ENCODE measurements at places on chromosomes 1 and 21.

- DNase-seq: no peak
These were observed 18.5 kb upstream of the ADARB1 start for GRCh38 chr21:45055861-45056260.

GRCh38 chr1:60196026-60196425, 122.5 kb upstream of the C1orf87 start:
- DNase-seq: no peak

- no peak for DNase-seq
These were observed 2.2 kb upstream of the FHAD1 start for GRCh38 chr1:15244813-15245212.

- no peak for DNase-seq
These were observed 282.2 kb downstream of the ZNF648 start for GRCh38 chr1:181779343-181779742.

DNA sequence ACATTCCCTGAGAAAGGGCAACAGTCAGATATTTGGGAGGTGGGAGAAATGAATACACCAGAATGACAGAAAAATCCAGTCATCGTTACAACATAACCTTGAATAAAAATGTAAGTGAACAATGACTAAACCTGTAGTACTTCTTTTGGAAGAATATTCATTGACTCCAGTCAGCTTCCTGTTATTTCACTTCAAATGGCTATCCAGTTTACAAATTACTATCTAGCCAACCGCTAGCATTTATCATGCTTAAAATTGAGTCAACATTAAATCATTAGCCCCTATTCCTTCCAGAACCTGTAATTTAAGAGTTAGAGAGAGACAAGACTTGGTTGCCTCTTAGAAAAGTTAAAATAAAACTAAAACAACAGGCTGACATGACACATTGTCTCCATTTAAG, 33.6 kb downstream of the WLS start:
- DNase-seq: no peak

- DNase-seq: no peak
These were observed 35.7 kb upstream of the LIN9 start for GRCh38 chr1:226344441-226345259.

DNA sequence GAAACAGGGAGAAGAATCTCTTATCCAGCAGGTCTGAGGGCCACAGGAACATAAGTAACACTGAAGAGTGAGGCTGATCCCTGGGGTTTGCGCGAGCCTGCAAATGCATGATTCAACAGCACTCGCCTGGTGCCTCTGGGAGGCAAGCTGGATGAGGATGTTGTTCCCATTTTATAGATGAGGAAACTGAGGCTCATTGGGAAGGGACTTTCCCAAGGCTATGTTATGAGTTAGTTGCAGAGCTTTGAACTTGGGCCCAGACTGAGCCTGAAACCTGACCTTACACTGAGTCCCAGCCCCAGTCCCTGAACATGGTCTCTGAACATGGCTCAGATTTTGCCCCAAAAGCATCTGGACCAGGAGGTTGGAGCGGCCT, 27.7 kb upstream of the POU3F1 start:
- no peak for DNase-seq

DNA sequence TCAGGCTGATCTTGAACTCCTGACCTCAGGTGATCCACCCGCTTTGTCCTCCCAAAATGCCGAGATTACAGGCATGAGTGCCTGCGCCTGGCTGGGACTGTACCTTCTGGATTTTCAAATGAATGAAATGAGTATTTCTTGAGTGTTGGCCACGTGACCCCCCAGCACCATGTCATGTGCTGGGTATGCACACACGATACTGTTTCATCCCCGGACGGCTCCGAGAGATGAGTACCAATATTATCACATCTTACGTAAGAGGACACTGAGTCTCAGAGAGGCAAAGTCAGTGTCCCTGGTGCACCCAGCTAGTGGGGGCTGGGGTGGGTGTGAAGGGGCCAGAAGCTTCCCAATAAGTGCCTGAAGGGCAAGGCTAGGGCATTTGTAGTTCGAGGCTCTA, 780 bp upstream of the CROCC start:
- DNase-seq: no peak

GRCh38 chr21:42163511-42163863, 55.5 kb upstream of the ABCG1 start:
- no peak for DNase-seq

DNA sequence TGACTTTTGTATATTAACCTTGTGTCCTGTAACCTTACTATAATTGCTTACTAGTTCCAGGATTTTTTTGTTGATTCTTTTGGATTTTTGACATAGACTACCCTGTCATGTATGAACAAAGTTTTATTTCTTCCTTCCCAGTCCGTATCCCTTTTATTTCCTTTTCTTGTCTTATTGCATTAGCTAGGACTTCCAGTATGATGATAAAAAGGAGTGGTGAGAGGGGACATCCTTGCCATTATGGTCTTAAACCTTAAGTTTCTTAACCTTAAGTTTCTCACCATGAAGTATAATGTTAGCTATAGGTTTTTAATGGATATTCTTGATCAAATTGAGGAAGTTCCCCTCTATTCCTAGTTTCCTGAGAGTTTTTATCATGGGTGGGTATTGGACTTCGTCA, 24.5 kb upstream of the TBX19 start:
- no peak for DNase-seq

DNA sequence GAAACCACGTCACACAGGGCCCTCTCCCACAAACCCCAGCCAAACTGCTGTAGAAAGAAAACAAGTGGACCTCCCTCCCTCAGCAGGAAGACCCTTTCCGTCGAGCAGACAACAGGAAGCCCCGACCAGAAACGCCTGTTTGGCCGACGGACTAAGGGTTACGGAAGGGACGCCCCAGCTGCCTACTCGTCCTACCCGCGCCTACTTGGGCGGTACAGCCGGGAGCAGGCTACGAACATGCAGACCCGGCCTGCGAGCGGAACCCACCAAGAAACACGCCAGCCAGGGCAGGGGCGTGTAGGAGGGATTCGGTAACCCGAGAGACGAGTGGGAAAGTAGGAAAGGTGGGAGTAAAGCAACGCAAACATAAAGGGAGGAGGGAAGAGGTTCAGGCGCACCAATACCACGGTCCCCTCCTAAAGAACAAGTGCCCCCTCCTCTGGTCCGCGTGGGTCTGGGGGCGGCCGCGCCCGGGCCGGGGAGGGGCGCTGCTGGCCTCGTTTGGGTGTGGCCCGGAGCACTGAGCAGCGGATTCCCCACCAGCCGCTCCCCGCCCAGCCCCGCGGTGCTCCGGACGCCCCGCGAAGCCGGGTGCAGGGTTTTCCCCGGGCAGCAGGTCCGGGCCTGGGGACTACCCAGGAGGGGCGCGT, 450 bp downstream of the S100A10 start:
- DNase-seq: peak; percentile 66

DNA sequence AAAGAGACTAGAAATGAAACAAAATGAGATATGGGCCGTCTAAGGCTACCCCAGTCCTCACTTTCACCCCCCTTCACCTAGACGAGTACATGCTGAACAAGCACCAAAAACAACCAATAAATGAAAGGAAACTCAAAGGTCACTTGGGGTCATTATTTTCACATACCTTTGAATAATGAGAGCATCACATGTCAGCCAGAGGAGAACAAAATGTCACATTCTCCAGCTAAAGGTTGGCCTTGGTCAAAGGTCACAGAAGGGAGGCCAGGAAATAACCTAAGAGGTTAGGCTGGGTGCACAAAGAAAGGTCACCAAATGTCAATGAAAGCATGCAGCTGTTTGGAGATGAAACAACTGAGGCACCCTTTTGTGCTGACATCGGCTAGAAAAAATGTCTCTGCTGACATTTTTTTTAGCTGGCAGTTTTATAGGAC, 288.7 kb upstream of the USP25 start:
- no peak for DNase-seq

DNA sequence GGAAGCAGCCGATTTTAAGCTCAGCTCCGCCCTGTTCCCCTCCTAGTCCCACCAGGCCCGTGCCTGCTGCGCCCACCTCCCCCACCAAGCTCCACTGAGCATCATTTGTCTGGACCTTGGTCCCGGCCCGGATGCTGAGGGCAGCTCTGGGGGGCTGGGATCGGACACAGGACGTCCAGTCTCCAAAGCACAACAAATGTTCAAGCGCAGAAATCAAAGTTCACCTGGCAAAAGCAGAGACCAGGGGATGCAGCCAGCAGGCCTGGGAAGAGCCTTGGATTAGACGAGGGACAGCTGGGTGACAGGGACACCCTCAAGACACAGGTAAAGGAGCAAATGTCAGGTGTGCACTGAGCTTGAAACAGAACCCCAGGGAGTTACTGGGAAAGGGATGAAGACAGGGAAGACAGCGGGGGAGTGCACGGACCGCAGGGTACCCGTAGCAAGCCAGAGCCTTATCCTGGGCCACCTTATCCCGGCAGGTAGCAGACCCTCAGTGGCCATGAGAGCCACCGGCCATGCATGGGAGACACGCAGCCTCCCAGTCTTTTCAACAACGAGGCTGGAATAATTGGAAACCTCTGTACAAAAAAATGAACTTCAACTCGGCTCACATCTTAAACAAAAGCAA, 22.2 kb upstream of the TMEM52 start:
- no peak for DNase-seq

DNA sequence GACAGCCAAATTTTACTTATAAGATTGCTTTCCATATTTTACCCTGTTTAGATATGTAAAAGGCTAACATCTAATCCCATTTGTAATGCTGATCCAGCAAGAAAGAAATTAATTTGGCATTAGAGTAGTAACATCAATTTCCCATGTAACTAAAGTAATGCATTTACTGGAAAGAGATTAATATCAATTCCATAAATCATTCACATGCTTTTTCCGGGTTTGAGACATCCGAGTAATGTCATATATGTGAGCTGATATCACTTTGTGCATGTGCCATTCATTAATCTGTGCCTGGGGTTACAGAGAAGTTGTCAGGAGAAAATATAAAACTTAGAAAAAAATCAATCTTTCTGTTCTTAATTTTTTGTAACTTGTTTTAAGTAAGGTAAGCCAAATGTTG, 206.1 kb downstream of the AGBL4 start:
- DNase-seq: no peak

DNA sequence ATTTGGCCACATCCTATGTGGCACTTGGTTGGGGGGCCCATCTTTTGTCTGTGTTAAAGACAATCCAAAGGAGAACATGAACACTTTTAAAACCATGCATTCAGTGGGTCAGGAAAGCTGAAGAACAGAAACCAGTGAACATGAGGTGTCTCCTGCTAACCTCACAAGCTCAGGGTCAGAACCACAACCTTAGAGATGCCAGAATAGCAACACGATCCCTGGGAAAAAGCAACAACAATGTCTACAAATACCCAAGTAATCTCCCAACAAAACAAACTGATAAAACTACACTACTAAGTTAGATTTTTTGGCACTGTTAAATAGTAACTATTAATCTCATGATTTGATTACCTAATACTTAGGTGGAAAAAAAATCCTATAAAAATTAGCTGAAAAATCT, 34.1 kb upstream of the GNG4 start:
- DNase-seq: no peak

GRCh38 chr21:35920436-35920835, 139.9 kb downstream of the SETD4 start:
- DNase-seq: no peak

DNA sequence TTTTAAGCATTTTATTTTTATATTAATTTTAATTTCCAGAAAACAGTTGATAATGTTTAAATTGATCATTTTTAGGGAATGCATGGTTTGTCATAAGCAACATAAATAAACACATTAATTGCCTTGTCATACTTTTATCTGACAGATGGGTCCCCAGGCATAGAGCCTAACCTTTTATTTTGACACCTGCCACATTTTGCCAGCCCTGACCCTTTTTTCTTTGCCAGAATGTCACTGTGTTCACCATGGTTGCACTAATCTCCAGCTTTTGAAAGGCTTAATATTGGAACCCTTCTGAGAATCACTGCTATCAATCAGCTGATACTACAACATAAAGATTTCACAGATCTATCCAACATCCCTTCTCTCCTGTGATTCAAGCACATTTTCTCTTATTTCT, 56.0 kb upstream of the DPYD start:
- no peak for DNase-seq

DNA sequence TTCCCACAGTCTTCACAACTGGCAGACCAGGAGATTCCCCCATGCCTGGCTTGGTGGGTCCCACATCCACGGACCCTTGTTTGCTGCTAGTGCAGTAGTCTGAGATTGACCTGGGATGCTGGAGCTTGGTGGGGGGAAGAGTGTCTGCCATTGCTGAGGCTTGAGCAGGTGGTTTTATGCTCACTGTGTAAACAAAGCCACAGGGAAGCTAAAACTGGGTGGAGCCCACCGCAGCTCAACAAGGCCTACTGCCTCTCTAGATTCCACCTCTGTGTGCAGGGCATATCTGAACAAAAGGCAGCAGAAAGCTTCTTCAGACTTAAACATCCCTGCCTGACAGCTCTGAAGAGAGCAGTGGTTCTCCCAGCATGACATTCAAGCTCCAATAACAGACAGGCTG, 177.3 kb upstream of the ETV3 start:
- no peak for DNase-seq

DNA sequence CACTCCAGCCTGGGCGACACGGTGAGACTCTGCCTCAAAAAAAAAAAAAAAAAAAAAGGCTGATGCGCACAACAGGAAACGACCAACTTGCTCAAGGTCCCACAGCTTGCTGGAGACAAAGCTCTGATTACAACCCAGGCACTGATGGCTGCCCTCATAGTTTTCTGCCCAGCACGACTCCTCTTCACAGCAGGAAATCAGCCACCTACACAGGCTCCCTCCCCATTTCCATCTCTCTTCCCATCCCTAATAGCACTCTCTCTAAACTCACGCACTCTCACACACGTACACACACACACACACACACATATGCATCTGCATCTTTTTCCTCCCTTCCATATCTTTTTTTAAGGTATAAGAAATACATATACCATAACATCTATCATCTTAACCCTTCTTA, 153.5 kb upstream of the SOD1 start:
- DNase-seq: no peak

DNA sequence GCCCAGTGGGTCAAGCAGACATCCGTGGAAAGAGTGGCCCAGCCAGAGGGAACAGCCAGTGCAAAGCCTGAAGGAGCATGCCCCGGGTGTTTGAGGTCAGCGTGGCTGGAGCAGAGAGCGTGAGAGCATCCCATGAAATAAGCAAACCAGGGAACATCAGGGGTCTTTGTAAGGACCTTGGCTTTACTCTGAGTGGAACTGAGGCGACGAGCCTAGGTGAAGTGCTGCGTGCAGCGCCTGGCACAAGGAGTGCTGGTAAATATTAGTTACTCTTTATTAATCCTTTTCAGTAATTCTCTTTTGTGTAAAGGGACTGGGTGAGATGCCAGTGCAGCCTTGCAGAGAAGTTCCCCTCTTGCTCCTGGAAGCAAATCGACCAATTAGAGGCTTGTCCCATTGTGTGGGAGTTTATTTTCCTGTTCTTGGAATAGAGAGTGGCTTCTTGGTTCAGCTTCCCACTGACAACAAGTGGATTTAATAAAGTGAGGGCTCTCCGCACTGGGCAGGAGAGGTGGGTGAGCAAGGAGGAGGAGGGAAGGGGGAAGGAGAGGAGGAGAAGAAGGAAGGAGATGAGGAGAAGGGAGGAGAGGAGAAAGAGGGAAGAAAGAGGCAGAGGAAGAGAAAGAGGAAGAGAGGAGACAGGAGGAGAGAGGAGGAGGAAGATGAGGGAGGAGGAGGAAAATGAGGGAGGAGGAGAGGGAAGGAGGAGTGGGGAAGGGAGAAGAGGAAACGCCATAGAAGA, 37.6 kb upstream of the DISP3 start:
- DNase-seq: no peak

GRCh38 chr21:44551340-44551961, at the start of gene KRTAP10-2:
KRTAP10-2 (minus strand) TSS chr21:44551505; CDS start chr21:44551458, 47 bp downstream.
- peak; percentile 12 for DNase-seq
